ENCODE measurements at places on chromosomes 6 and 20.

DNA sequence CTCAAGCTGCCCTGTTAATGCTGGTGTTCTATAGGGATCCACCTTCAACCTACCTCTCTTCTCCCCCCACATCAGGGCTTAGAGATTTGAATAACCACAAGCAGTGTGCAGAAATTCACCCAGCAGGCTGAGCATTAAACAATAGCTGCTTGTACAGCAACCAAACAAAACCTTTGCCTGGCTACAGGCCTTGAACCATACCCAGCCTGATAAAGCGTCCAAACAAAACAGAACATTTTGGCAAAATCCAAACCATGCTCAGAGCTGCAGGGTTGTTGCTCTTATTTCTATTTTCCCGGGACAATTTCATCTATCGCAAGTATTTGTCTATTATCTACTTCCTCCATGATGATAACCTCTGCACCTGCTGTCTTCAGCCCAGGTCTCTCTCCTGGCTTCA is 142.3 kb downstream of the UNC5CL start:
- no peak for DNase-seq

DNA sequence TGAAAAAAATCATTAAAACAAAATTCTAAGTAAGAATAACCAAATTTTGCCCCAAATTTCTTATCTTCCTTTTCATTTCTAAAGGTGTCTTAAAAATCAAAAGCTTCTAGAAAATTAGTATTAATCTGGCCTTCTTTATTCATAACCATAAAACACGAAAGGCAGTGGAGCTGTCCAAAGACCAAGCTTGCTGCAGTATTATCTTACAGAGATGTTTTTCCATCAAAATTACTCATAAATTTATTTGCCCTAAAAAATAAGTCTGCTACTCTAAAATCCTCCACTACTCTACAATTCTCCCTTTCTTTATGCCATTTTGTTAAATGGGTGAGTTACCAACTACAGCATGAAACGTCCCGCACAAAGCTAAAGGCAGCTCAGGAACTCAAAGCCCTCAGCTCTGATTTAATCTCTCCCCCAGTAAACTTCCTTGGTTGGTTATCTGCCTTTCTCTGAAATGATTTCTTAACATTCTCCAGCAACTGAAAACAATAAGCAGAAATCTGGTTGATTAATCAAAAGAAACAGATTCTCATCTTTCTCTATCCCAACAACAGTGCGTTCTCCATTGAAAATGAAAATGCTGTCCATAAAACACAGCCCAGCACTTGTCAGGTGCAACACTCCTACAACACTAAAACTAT is 2.1 kb downstream of the USP49 start:
- no peak for DNase-seq

GRCh38 chr6:135087403-135087802 is 32.8 kb upstream of the HBS1L start:
- no peak for DNase-seq

- DNase-seq, result no peak
Observed at GRCh38 chr6:139539852-139540251, 165.4 kb upstream of the CITED2 start.

- DNase-seq, result peak; percentile 26
Observed at GRCh38 chr20:44137266-44137801, 49.7 kb downstream of the JPH2 start.

GRCh38 chr20:22578221-22579118 is 5.9 kb downstream of the FOXA2 start:
- no peak for DNase-seq

DNA sequence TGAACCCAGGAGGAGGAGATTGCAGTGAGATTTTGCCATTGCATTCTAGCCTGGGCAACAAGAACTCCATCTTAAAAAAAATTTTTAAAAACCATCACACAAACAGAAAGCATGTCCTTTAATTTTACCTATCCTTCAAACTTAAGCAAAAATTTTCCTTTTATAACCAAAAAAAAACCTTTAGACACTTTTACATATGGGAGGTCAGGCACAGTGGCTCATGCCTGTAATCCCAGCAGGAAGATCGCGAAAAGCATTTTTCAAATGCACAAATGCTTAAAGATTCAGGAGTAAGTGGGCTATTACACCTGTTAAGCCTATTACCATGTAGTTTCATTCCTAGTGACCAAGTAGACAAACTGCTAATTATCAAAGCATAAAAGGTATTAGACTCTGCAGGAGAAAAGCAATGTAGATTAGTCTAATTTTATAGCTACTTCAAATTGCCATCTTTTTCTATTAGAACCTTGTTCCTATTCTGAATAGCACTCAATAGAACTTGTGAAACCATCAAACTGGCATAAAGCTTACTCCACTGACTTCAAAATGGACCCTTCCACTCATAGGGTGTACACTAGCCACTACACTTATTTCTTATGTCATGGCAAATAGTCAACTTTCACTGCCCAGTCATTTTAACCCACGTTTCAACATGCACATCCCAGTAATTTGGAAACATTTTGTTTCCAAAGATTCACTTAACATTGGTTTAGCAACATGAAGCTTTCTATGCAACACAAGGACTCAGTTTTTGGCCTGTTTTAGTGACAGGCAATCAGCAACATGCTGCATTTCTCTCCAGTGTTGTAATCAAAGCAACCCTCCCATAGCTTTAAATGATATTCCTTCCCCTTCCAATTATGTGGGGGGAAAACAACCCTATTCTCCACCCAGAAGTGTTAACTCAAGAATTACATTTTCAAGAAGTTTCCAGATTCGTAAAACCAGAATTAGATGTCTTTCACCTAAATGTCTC is 4.0 kb downstream of the EEF1A1 start:
- DNase-seq, result peak; percentile 28

DNA sequence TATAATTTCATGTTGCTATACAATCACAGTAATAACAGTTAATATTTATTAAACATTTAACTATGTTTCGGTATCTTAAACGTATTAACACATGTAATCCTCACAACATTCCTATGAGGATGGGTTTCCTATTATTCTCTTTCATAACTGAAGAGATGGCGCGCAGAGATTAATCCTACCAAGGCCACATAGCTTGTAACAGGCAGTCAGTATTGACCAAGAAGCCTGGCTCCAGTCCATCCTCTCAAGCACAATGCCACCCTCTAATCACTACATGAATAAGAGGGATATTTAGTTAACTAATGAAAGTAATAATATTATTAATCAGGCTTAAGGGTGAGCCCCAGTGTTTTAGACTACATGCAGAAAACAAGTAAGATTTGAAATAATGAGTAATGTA is 149.7 kb upstream of the SIM1 start:
- DNase-seq, result no peak

GRCh38 chr20:63857764-63858392 is 3.4 kb upstream of the ABHD16B start:
- no peak for DNase-seq

DNA sequence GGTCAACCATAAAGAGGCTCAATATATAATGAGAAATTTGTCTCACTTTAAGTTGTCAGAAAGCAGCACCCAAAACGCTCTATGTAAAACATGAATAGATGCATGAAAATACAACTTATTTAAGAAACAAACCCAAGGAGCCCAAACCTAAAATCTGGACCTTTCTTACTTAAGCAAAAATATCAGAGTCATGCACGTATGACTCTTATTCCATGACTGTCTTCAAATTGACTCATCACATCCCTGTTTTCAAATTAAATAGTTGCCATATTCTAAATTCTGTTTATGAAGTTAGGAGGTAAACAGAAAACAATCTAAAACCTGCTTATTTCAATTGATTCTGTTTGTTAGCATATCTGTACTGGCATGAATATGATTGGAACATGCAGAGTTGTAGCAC is 42.1 kb downstream of the ANKRD6 start:
- DNase-seq, result no peak

- DNase-seq, result no peak
Observed at GRCh38 chr6:151702851-151703658, 104.4 kb upstream of the ESR1 start.

DNA sequence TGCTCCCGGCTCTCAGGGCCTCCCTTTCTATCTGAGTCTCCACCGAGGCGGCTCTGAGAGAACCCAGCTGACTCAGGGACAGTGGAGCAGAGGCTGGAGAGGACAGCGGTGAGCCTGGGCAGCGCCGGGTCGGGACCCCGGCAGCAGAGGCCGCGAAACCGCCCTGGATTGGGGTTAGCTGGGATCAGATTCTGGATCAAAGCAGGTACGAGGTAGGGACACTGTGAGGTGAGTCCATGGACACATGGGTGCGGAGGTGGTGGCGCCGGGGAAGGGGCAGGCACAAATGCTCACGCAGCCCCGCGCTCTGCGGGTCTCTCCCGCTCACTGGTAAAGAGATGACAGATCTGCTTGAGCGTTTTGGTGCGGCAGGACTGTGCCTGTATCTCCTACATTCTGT is 146.4 kb upstream of the GGTLC1 start:
- no peak for DNase-seq

DNA sequence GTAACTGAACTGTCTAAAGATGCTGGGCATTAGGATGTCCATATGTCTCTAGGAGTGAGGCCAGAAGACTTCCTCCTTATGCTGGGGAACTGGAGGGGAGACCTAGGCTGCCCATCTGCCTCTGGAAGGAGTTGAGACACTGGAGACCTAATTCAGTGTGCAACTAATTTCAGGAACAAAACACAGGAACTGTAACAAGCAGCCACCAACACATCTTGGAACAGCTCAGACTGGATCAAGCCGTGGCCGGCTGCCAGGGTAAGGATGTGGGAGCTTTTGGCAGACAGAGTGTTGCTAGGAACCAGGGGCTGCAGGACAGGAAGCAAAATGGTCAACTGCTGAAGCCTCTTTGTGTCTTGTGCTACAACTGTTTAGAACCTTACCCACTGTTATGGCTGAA is 16.4 kb upstream of the MAS1 start:
- no peak for DNase-seq

GRCh38 chr20:38840053-38840893 is 34.8 kb downstream of the PPP1R16B start:
- no peak for DNase-seq

DNA sequence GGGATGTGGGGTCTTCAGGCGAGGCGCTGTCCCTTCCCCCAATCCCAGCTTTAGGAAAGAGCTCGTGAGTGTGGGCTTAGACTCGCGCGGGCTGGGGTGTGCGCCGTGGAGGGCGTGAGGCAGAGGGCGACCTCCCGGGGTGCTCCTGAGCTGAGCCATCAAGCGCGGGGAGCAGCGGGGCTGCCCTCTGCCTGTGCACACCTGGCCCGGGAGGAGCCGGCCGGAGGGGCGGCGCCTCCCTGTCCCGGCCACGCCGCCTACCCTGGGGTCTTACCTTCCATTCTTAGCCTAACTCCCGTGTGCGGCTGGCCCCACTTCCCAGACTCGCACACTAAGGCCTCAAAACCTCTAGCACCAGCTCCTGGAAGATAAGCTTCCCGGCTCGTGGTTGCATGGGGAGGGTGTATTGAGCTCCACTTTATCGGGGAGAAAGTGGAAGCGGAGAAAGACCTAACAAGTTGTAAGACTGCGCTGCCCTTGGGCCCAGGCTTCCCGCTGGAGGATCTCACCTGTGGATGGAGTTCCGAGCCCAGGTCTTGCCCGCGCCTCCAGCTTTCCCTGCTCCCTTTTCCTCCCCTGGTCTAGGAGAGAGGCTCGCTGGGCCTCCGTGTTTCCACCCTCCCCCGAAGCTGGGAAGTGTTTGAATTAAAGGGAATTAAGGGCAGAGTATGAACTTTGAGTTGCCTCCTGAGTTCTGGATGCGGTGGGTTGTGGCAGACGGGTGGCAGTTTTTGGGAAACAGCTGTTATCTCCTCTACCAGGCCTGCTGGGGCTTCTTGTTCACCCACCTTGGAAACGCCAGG is 1.2 kb downstream of the DNMT3B start:
- peak; percentile 28 for DNase-seq

DNA sequence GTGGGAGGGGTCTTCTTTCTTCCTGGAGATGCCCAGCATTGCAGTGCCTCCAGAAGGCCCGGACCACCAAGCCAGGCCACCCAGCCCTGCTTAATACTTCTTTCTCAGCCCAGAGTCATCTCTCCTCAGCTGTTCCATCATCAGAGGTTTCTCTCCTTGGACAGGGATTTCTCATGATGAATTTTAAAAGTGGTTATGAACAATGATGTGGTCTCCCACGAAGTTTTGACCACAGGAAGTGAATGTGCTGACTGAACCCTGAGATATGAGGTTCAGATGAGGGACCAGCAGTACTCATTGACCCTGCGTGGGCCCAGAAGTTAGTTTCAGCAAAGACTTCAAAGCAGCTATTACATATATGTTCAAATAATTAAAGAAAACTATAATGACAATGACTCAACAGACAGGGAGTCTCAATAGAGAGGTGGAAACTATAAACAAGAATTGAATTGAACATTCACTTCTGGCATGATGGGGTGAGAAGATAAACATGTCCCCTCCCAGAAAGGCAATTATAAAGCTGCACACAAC is 114.5 kb upstream of the SLC22A16 start:
- no peak for DNase-seq

DNA sequence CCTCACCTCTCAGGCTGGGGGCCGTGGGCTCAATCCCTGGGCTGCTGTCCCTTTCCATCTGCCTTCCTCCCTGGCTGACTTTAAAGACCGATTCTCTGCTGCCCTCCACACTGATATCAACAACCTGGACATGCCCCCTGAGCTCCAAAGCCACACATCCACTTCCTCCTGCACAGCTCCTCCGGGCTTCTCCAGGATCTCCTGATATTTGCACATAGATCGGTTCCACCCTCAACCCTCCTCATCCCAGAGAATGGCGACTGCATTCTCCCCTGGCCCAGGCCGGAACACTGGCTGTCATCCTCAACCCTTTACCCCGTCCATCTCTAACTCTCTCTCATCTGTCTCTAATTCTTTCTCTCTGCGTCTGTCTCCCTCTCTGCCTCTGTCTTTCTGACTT is 21.0 kb upstream of the NOL4L start:
- DNase-seq, result no peak

DNA sequence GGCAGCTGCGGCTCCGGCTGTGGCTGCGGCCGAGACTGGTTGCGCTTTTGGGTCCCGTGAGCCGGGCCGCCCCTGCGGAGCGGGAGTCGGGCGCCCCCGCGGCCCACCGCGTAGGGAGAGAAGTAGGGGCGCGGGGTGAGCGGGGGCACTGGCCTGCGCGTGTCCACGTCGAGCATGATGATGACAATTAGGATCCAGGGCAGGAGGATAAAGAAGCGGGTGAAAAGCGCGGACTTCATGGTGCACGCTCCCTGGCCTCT is 739 bp downstream of the B3GAT2 start:
- no peak for DNase-seq

GRCh38 chr6:66238851-66239250 is 531.8 kb upstream of the EYS start:
- DNase-seq, result no peak

- no peak for DNase-seq
Observed at GRCh38 chr6:73733791-73734190, 37.8 kb downstream of the CD109 start.

DNA sequence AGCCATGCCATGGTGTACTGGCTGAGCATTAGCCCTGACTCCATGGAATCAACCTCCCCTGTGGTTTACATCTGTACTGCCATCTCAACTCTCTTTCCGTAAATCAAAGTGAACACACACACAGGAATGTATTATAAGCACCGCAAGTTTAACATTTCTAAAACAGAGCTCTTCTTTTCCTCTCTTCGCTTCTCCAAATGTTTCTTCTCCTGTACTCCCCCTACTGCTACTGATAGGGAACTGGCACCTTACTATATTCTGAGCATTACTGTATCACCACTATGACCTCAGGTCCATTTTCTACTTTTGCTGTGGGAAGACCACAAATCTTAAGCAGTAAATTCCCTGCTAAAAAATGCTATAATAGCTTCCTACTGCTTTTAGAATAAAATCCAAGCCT is 101.2 kb downstream of the NUS1 start:
- no peak for DNase-seq
